ENCODE measurements at places on chromosomes 1 and 21.
A peak's percentile ranks its signal among the peaks of the same experiment; 100 is the strongest.

DNA sequence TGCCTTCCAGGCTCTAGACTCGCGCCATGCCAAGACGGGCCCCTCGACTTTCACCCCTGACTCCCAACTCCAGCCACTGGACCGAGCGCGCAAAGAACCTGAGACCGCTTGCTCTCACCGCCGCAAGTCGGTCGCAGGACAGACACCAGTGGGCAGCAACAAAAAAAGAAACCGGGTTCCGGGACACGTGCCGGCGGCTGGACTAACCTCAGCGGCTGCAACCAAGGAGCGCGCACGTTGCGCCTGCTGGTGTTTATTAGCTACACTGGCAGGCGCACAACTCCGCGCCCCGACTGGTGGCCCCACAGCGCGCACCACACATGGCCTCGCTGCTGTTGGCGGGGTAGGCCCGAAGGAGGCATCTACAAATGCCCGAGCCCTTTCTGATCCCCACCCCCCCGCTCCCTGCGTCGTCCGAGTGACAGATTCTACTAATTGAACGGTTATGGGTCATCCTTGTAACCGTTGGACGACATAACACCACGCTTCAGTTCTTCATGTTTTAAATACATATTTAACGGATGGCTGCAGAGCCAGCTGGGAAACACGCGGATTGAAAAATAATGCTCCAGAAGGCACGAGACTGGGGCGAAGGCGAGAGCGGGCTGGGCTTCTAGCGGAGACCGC, 2.0 kb upstream of the OLIG2 start:
- DNase-seq: no peak

DNA sequence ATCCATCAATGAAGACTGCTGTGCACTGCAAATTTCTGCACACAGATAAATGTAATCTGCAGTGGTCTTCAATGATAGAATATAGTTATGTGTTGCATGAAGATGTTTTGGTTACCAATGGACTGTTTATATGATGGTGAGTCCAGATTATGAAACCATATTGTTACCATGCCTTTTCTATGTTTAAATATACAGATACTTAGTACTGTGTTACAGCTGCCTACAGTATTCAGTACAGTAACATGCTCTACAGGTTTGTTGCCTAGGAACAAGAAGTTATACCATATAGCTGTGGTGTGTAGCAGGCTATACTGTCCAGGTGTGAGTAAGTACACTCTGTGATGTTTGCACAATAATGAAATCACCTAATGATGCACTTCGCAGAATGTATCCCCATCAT, 40.8 kb downstream of the SORT1 start:
- DNase-seq: no peak

DNA sequence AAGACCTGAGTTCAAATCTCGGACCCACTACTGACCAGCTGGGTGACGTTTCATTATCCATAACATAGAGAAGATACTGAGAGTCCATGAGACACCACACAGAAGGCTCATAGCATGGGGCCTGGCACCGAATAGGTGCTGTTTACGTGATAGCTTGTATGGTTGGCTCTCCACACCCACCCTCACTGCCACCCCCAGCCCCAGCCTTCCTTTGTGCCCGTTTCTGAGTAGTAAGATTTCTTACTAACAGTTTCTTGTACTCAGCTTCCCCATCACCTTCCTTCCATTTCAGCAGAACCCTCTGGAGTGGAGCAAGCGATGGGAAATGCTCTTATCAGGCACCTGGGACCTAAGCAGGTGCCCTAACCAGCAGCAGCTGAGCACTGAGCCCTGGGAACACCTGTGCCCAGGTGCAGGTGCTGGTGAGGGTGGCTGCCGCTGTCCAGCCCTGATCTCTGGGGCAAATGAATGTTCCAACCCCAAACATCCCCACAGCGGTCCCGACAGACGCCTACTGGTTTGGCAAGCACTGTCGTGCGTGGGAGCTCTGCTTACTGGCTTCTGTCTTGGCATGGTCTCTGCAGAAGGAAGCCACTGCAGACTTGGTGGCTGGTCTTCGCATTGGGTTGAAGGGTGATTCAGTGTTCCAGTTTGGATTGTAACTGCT, 225.4 kb downstream of the CAMTA1 start:
- no peak for DNase-seq

DNA sequence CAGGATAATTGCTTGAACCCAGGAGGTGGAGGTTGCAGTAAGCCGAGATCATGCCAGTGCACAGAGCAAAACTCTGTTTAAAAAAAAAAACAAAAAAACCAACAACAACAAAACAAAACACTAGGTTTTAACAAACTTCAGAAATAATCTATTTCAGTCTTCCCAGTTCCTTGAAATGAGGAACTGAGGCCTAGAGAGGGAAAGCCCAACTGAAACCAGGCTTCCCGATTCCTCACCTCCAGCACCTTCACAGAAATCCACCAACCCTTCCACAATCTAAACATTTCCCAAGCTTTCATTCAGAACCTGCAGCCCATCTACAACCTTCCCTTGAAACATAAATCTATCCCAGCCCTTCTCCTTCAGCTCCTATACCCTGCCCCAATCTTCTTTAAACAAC, 612 bp upstream of the CD52 start:
- no peak for DNase-seq

GRCh38 chr1:221437926-221438325, 304.0 kb downstream of the DUSP10 start:
- DNase-seq: no peak

- no peak for DNase-seq
Observed at GRCh38 chr1:27101696-27102095, 53.2 kb downstream of the SLC9A1 start.

DNA sequence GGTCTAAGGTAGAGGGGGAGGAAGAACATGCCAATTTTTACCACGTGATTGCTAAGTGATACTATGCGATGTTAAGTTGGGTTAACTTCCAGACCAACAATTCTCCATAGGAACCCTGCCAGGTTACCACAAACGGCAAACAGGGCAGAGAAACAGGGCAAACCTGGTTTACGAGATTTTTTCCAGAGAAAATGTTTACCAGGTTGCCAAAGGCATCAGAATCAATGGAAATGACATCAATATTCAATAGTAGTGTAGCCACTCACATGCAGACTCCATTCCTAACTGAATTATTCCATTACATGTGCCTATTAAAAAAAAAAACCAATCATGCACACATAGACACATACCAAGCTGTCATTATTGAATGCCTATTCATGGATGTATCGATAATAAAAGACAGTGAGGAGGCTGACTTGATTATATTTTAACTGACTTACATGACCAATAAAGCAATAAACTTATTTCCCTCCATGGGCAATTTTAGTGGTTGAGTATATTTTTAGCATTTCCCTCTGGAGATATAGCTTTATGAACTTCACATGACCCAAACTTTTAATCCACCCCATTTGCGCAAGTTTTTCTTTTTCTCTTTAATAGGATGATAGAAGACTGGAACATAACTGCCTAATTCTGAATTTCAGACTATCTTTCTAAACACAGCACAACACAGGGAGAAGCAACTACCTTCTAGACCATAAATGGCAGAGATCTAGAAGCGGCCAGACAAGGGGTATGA, 40.5 kb upstream of the KCNE1 start:
- DNase-seq: no peak

- DNase-seq: no peak
Observed at GRCh38 chr1:65449214-65449823, 28.9 kb downstream of the LEPR start.

DNA sequence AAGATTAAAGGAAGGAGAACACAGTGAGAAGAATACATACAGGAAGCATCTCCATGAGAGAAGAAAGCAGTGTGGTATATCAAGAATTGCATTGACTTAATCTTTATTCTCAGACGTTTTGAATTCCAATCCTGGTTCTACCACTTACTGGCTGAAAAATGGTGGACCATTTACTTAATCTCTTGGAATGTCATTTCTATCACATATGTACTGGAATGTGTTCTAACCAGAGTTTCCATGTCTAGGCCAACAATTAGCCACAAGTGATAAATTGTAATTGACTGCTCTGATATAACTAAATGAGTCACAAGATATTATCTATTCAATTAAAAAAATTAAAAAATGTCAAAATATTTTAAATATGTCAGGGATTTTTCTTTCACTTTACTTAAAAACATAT, 626.1 kb downstream of the PTPRC start:
- no peak for DNase-seq

DNA sequence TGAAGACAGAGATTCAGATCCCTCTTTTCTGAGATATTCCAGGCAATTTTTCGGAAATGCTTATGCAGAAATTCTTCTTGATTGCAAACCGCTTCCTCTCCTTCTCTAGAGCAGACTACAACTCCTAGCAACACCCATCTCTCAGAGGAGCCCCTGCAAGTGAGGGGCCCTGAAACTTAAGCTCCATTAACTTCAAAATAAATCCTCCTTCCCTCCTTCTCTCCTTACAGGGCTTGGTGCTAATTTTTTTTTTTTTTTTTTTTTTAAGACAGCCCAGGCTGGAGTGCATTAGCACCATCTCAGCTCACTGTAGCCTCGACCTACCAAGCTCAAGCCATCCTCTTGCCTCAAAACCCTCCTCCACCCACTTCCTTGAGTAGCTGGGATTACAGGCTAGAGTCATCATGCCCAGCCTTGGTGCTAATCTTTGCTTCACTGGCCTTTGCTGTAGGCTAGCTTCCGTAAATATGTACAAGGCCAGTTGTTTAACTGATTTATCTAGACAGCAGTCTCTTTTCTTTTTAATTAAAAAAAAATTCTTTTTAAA, 30.2 kb upstream of the SFPQ start:
- no peak for DNase-seq

- DNase-seq: peak; percentile 27
Observed at GRCh38 chr1:115506924-115507589, 134.7 kb upstream of the VANGL1 start.
